Inflammatory macrophage treated with lipopolysaccharide for 1 hour (primary cell): ENCODE measurements at places on chromosomes 16 and 17.

GRCh38 chr16:12323007-12323758 is 346.6 kb downstream of the SNX29 start:
- DNase-seq: no peak

GRCh38 chr16:30756781-30757100 is 5.1 kb downstream of the CFAP119 start:
- DNase-seq: no peak

- no peak for DNase-seq
Measured at GRCh38 chr16:85459529-85460251, 153.4 kb upstream of the GSE1 start.

- no peak for DNase-seq
Measured at GRCh38 chr17:38585056-38585917, 20.5 kb downstream of the SRCIN1 start.

DNA sequence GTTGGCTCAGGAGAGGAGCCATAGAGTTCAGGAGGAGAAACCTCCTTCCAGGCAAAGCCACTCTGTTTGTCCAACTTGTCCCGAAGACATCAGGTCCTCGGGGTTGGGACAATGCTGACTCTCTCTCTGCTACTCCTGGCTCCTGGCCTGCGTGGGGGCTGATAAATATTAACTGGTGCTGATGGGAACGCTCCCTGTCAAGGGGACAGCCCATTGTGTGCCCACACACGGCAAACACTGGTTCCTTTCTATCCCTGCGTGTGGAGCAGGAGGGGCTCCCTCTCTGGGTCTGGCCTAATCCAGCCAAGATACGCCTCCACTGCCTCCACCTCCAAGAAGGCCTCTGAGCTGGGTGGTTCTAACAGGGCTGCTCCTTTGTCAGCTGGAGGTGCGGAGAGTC is 4.4 kb downstream of the KIF19 start:
- no peak for DNase-seq

DNA sequence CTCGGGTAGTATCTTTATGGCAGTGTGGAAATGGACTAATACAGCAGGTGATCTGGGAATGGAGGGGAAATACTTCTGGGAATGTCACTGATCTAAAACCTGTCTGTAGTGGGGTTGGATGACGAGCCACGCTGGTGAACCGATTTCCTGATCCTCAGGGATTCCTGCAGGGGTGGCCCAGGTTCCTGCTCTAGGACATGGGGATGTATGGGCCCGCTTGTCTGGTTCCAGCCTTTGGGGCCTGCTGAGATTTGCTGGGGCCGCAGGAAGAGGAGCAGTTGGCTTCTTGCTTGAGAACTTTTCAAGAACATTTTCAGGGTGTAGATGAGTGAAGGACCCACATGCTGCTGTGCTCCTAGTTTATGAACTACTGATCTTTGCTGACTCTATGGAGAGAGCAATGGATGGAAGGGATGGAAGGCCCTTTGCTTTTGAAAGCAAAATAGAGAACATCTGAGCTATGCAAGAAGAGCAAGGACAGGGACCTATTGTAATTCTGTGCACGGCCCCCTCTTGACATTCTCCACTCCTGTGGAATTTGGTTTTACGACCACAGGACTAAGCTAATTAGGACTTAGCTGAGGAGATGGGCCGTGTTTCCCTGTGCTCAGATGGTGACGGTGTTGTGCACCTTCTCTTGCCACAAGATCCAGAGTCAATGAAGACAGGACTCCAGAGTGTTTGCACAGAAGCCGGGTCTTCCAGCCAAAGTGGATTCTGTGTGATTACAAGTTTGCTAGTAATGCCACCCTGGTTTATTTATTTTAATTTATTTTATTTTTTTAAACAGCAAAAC is 90.5 kb downstream of the SEC14L1 start:
- DNase-seq: no peak

DNA sequence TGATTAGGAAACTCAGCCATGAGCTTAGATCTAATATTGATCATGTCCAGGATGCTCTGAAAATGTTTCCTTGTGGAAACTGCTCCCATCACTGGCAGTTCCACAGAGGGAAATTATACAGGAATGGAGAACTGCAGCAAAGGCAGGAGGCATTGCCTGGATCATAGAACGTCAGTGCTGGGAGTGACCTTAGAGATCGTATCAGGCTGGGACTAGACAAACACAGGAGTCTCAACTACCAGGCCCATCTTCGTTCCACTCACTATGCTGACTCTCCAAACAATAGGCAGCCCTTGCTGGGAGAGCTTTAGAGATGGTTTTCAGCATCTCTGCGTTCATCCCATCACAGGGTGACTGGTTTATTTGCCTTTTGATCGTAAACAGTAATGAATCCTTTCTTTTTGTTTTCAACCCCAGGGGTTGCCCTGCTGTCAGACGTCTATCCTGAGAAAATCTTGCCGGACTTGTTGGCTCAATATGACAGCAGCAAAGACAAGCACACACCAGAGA is 130.3 kb downstream of the TANGO6 start:
- DNase-seq: no peak

DNA sequence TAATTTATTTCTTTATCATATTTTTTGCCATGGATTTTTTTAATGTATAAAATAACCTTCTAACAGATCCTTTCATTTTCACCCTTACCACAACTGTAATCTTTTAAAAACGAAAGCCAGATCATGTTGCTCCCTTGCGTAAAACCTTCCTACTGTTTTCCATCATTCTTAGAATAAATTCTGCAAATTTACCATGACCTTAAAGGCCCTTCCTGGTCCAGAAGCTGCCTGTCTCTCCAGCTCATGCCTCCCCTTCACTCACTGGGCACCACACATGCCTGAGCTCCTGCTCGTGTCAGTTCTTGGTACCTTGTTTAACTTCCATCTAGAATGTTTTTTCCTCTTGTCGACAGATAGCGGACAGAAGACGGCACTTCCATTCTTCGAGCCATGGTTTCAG is 245.0 kb upstream of the CDH5 start:
- no peak for DNase-seq

- no peak for DNase-seq
Measured at GRCh38 chr16:28503470-28504259, 3.0 kb downstream of the IL27 start.

- no peak for DNase-seq
Measured at GRCh38 chr17:44001461-44001920, 2.9 kb upstream of the NAGS start.

- no peak for DNase-seq
Measured at GRCh38 chr17:45234641-45235415, 13.1 kb downstream of the FMNL1 start.
